ENCODE measurements at places on chromosomes 3 and 15.

GRCh38 chr15:62391641-62392262, 226.7 kb upstream of the C2CD4B start:
- peak; percentile 28 for DNase-seq

DNA sequence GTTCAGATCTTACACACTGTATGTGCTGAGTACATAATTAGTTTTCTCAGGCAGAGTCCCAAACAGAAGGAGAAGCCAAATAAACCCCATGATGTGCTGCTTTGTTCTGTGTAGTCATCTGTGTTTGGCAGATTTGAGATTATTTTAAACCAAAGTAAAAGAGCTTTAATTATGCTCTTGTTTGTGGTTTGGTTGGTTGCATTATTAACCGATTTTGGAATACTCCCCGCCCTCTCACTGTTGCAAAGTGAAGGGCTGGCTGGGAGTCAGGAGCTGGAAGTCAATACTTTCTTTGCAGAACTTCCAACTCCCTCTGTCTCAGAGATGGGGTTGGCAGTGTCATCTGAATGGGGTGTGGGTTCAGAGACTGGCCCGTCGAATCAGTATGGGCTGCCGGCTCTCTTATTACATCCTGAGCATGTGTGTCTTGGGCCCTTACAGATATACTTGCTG, 34.4 kb downstream of the SLCO3A1 start:
- no peak for DNase-seq

DNA sequence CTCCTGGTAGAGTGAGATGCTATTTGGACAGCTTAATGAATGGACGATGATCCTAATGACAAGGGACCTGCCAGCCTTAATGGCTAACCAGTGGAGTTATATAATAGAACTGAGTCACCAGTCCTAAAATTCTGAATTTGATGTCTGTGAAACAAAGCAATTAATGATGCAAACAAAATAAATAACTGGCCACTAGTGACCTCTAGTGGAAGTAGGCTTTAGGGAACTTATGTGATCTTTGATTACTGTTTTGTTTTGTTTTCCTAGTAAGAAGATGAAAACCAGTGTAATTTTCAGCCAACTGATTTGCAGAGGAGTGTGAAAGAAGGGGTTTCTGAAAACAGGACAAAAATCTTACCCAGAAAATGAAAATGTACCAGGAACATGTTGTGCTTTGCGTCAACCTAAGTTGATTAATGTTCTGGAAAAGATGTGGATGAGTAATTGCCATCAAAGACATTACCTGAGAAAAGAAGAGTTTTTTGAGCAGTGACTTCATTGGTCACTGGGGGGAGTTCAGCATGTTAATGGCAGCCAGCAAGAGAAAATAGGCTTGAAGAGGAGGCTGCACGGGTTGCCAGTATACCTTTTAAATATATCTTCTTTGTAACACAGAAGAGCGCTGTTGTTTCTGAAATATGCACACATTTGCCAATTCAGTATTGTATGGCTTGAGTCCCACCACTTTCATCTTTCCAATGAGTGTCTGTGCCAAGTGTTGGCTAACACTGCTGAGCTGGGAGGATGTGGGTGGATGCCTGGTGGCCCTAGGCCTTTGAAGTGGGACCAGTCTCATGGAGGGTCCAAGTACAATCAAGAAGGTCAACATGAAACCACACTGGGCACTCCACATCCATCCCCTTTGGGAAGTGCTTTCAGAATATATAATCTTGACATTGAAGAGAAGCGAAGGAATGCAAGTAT, 9.3 kb downstream of the VEPH1 start:
- DNase-seq, result peak; percentile 60

- DNase-seq, result no peak
Measured at GRCh38 chr3:156344215-156344614, 210.7 kb downstream of the SSR3 start.

DNA sequence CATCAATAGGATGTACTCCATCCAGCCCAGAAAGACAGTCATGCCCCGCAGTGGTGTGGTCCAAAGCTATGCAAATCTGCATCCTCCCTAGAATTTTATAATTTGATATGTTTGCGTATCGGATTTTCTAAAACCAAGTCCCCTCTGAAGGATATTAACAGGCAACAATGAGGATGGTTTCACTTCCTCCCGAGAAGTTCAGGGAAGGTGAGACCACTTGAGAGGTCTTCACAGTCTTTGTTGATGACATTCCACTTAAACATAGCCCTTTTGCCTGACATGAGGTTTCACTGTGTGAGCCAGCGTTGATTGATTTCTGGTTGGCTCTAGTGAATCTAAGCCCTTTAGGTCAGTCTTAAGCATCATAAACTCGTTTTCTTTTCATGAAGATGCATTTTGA, 276.1 kb downstream of the NR2F2 start:
- no peak for DNase-seq

- no peak for DNase-seq
Measured at GRCh38 chr15:78032671-78033070, 44.8 kb downstream of the TBC1D2B start.

DNA sequence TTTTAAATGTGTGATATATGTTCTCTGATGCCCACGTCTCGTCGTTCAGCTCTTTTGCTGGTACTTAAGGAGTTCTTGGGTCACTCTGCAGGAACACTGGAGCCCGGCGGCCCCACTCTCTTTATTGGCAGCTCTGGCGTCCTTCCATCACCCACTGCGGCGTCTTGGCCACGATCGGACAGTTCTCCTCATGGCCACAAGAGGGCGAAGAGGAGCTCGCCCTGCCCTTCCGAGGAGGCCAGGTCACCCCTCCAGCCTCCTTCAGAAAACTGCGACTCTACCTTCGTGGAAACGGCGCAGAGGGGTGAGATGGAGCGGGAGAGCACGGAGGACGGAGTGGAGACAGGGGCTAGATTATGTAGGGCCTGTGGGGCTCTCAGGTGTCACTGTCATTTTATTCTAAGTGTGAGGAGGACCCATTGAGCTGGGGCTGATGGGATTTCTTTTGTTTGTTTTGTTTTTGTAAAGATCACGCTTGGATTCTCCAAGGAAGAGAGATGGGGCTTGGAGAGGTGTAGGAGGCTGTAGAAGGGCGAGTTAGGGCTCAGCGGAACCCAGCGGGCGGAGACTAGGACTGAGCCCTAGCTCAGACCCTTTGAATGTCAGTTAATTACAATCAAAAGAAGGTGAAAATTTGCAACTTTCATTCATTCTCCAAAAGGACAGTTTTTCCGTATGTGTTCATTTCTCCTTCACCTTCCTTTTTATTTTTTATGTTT, 28.0 kb upstream of the GABRA5 start:
- DNase-seq, result no peak

DNA sequence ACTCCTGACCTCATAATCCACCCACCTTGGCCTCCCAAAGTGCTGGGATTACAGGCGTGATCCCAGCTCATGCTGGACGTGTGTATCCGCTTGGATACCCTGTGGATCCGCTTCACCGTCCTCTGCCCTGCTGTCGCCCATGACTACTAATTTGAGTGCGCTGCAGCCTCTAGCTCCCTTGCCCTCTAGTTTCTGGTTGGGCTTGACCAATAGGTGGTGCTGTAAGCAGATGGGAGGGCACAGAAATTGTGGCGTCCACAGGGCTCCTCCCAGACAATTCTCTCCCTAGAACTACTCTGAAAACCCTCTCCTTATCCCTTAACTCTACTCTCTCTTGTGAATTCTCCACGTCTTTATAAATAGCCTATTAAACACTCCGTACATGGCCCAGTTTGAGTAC, 36.2 kb downstream of the ZPLD1 start:
- no peak for DNase-seq

GRCh38 chr3:181316482-181316881, 326.9 kb upstream of the DNAJC19 start:
- peak; percentile 6 for DNase-seq

GRCh38 chr3:133138017-133138416, 99.8 kb downstream of the TMEM108 start:
- no peak for DNase-seq

DNA sequence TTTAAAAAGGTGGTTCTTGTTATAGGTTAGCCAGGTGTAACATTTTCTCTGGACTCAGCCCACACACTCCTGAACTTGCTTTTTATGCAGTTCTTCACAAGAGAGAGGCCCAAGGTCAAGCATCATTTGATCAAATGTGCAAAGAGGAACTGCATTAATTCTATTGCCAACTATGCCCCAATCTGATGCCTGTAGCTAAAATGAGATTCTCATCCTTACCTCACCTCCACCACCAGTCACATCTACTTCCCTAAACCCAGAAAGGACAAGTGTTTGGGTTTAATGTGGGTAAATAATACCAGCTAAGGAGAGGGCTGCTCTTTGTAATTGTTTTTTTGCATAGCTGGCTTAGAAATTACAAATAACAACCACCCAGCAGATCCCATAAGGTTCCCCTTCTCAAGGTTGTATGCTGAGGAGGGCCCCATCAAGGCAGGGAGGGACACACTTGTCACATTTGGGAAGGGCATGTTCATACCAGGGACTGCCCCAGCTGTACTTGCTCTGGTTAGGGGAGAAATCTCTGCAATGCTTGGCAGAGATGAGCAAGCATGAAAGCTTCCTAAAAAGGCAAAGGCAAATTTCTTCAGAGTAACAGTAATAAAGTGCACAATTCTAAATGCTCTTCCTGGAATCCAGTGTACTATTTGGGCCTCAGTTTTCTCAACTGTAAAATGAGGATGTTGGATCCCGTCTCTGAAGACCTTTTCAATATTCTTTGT, 76.2 kb downstream of the TGFBR2 start:
- no peak for DNase-seq

DNA sequence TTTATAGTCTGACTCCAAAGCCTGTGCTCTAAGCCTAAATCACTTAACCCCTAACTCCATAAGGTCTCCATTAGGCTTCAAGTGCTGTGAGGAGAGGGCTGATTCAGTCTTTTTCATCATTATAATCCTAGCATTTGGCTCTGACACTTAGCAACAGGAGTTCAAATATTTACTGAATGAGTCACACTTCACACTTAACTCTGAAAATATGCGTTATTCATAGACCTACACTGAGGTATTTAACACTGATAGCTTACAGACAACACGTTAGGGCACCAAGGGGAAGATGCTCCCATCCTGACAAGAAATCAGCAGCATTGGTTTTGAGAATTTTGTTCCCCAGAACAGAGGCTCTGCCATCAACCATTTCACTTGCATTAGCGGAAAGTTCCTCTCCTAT, 53.5 kb downstream of the MSL2 start:
- peak; percentile 87 for DNase-seq

- peak; percentile 36 for DNase-seq
Measured at GRCh38 chr3:195270079-195270816, 711 bp downstream of the XXYLT1 start.

DNA sequence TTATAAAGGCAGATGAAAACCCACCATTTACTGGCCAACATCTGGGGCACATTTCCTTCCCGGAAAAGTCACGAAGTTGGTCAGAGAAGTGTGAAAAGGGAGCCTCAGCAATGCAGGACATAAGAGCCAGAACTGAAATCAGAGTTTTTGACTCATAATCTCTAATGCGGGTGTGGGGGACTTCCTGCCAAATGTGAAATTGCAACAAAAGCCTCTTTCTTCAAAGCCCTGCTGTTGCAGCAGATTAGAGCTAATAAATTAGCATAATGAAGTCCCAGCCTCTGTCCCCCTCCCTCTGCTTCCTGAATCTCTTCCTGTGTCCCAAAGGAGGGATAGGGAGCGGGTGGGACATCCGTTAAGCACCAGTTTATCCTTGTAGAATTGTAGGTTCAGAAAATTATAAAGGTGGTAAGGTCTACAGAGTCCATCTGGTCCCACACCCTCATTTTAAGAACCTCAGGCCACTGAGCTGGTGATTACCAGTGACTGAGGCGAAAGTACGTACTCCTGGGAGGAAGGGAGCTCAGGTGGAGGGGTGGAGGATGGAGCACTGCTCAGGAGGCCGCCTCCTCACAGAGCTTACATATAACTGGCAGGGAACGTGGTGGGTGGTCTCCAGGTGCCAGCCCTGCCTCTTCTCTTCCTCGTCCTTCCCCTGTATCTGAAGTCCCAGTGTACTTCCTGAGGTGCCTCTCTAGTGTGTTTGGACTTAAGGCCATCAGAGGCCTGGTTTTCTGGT, 35.0 kb downstream of the ST6GAL1 start:
- no peak for DNase-seq

GRCh38 chr15:54520616-54521015, 542.4 kb downstream of the UNC13C start:
- DNase-seq, result no peak

All from amniotic epithelial cell (primary cell).